ENCODE measurements at places on chromosomes 4 and X.

DNA sequence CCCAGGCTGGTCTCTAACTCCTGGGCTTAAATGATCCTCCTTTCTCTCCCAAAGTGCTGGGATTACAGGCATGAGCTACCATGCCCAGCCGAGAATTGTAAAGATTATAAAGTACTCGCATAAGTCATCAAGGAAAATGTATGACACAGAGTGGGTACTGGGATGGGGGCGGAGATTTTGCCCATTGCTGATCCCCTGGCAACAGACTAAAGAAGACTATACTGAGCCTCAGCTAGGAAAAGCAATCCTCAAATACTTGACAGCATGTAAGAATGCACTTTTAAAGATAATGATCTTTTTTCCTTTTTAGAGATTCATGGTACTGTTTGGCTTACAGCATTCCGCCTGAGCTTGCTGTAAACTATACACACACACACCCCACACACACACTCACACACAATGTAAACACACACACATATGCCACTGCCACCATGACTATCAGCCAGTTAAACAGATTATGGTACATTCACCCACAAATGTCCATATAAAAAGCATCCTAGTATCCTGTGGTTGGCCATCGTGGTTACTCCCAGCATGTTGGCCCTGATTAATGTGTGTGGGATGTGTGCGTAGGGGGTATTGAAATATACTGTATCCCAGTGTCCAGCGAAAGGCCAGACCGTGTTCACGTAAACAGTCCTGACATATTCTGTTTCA is 113.0 kb downstream of the AMELX start:
- no peak for DNase-seq
- no peaks in the 10 kb centered on the region for H3K36me3 ChIP-seq
- no peaks in the 10 kb centered on the region for H3K4me1 ChIP-seq
- no peaks in the 10 kb centered on the region for H3K27me3 ChIP-seq
- no peak overlapping the region for H3K4me3 ChIP-seq

- no peak for DNase-seq
- no peaks in the 10 kb centered on the region for H3K36me3 ChIP-seq
- no peaks in the 10 kb centered on the region for H3K27me3 ChIP-seq
- no peaks in the 10 kb centered on the region for H3K4me1 ChIP-seq
- no peak overlapping the region for H3K27ac ChIP-seq
Observed at GRCh38 chr4:6120361-6120760, 80.0 kb downstream of the JAKMIP1 start.

GRCh38 chr4:135244696-135245095 is 1043.1 kb upstream of the PABPC4L start:
- no peaks in the 10 kb centered on the region for H3K27me3 ChIP-seq
- H3K27ac ChIP-seq = no peak overlapping the region
- H3K4me1 ChIP-seq = no peaks in the 10 kb centered on the region
- H3K4me3 ChIP-seq = no peak overlapping the region
- DNase-seq = no peak

DNA sequence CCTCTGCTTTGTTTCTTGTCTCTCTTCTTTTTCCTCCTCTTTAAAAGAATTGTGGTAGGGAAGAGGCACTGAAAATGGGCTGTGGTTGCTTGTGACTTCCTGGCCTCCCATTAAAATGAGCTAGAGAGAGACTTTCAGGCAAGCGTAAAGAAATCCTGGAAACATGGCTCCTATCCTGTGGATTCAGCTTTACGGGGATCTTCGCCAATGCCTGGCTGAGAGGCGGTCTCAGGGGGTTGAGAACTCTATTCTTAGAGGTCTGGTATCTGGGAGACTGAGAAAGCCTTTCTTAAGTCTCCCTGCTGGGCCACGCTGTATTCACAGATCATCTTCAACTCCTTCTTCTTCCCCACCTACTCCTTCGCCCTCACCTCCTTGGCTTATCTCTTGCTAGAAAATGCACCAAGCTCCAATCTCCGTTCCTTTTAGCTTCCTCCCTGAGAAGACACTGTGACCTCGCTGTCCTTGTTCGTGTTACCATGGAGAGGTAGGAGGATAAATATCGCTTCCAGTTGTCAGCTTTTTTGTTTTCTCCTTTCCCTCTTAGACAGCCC is 542 bp upstream of the KLF8 start:
- no peaks in the 10 kb centered on the region for H3K4me1 ChIP-seq
- H3K36me3 ChIP-seq = no peaks in the 10 kb centered on the region
- no peak overlapping the region for H3K4me3 ChIP-seq
- no peak overlapping the region for H3K27ac ChIP-seq
- no peaks in the 10 kb centered on the region for H3K27me3 ChIP-seq

Data from liver (tissue), 10 donors.